ENCODE measurements at places on chromosomes 5 and 9.

- DNase-seq, result no peak
Measured at GRCh38 chr9:12425878-12426864, 267.0 kb upstream of the TYRP1 start.

DNA sequence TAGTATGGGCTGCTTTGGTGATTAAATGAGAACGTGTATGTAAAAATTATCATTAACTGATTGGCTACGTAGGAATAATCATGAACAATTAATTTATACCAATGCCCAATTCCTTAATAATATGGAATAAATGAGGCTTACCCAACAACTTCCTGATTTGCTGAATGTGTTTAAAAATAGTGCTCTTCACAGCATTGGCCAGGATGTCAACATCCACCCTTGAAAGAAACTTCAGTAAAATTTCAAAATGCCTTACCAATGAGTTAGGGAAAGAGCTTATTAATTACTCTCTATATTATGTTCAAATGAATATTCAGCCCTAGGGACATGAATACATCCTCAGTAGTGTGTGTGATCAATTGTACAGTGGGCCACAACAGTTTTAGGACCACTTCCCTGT is 401.4 kb downstream of the PSAT1 start:
- DNase-seq, result no peak

- DNase-seq, result peak; percentile 99
Measured at GRCh38 chr5:157390551-157391297, 69.3 kb upstream of the NIPAL4 start.

DNA sequence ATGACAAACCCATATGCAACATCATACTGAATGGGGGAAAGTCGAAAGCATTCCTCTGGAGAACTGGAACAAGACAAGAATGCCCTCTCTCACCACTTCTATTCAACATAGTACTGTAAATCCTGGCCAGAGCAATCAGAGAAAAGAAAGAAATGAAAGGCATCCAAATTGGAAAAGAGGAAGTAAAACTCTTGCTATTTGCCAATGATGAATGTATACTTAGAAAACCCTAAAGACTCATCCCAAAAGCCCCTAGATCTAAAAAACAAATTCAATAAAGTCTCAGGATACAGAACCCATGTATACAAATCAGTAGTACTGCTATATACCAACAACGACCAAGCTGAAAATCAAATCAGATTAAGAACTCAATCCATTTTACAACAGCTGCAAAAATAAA is 66.9 kb downstream of the SPATA31C2 start:
- DNase-seq, result no peak

- no peak for DNase-seq
Measured at GRCh38 chr9:81118416-81118815, 570.9 kb downstream of the TLE1 start.

GRCh38 chr9:72480921-72481320 is 40.5 kb upstream of the TMC1 start:
- no peak for DNase-seq

Measured in RWPE2 (cell line).